ENCODE measurements at places on chromosomes 16 and 17.

DNA sequence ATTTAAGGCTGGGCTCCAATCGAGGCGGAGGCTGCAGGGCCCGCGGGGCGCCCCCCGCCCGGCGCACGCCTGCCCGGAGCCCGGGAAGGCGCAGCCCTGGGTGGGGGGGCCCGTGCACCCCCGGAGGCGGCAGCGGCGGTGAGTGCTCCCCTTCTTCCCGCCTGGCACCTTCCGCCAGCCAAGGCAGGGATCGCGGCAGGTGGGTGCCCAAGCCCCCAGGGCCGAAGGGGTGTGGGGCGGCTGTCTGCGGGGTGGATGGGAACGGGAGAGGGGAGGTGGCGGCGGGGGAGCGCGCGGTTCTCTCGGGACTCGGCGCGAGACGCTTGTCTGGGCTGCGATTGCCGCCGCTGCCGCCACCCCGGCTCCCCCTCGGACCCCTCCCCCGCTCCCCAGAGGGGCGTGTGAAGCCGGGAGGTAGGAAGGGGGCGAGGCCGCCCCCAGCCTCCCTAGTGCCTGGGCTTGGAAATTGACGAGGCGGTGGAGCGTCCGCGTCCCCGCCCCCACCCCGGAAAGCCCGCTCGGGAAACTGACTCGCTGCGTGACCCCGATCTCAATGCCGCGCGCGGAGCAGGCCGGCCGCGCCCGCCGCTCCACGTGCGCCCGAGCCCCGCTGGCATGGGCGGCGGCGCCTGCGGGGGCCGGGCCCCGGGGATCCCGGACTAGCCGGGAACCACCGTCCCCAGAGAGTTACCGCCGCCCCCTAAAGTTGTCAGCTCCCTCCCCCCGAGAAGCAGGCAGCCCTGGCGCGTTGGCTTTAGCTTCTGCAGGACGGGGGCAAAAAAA is 231.5 kb downstream of the MRTFB start:
- DNase-seq = no peak

- DNase-seq = no peak
Measured at GRCh38 chr17:77631307-77631706, 327.2 kb upstream of the TNRC6C start.

DNA sequence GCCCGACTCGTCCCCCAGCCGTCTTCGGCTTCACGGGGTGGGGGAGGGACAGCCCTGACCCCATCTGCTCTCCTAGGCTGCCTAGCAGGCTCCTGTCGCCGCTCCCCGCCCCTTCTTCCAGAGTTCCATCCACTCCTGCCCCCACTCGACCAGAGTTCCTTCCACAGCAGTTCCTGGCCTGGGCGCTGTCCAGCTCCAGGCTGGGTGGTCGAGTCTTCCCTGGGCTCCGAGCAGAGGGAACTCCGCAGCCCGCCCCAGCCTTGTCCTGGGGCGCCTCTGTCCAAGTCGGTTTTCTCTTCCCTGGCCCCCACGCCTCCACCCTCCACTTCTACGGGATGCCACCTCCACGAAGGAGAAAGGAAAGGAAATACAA is 1.4 kb downstream of the PYY start:
- no peak for DNase-seq

DNA sequence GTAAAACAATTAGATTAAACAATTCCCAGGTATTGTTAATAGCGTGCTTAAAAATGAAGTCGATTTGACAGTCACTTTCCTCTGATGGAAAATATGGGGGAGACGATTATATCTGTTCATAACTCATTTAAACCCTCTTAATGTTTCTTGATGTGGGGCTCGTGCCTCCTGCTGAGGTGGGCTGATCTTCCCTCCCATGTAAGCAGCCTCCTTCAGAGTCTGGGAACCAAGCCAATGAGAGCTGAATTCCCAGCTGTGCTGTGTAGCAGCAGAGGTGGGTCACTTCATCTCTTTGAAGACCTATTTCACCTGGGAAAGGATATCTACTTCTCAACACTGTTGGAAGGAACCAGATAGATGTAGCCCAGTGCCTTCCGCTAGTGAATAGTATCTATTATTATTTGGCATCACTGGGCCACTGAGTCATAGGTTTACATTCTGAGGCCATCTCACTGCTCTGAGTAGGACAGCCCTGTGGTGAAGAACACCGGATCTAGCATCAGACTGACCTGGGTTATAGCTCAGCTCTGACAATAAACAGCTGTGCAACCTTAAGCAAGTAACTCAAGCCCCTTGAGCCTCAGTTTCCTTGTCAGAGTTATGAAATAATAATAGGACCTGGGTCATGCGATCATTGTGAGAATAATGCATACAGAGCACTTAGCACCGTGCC is 85.3 kb upstream of the C16orf82 start:
- DNase-seq = no peak

GRCh38 chr17:57874434-57875289 is 24.8 kb upstream of the MRPS23 start:
- peak; percentile 56 for DNase-seq

- DNase-seq = no peak
Measured at GRCh38 chr16:70694868-70695218, 9.0 kb upstream of the MTSS2 start.

GRCh38 chr17:59745040-59745439 is 37.6 kb downstream of the VMP1 start:
- DNase-seq = no peak

DNA sequence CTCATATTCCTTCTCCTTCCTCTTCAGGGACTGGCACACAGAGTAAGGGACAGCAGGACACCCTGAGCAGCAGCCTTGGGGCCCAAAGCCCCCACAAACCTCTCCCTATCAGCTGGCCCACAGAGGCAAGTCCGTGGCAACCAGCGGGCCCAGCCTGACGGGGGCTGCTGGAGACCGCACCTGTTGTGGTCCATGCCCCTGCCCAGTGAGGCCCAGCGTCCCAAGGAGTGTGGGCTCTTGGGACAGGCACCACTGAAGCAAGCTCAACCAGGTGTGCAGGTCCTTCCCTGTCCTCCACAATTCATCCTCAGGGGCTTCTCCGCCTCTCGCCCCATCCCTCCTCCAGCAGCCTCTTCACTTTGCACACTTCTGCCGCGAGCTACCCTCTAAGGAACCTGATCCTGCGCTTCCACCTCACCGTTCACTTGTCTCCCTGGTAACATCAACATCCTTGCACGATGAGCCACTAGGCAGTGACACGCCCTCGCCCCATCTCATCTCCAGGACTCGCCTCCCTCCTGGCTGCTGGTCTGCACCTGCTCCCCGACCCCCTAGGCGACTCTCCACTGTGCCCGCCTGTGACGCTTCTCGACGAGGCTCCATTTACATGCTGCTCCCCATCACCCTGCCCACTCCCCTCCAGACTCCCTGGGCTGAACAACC is 12.7 kb downstream of the MNT start:
- DNase-seq = no peak

- DNase-seq = peak; percentile 69
Measured at GRCh38 chr17:77372444-77373298, 231.9 kb downstream of the SEC14L1 start.

- no peak for DNase-seq
Measured at GRCh38 chr17:76391200-76391715, 6.8 kb downstream of the SPHK1 start.

- DNase-seq = no peak
Measured at GRCh38 chr16:57704905-57705852, 10.6 kb downstream of the DRC7 start.

- no peak for DNase-seq
Measured at GRCh38 chr17:34154961-34155730, 99.9 kb upstream of the CCL2 start.

GRCh38 chr17:48352630-48353029 is 77.4 kb downstream of the SKAP1 start:
- DNase-seq = no peak

GRCh38 chr17:77287432-77288068 is 146.8 kb downstream of the SEC14L1 start:
- DNase-seq = no peak

GRCh38 chr16:23597003-23597756 is 1.1 kb upstream of the NDUFAB1 start:
- DNase-seq = peak; percentile 51

GRCh38 chr16:83969771-83970429 is 1.9 kb downstream of the NECAB2 start:
- no peak for DNase-seq

DNA sequence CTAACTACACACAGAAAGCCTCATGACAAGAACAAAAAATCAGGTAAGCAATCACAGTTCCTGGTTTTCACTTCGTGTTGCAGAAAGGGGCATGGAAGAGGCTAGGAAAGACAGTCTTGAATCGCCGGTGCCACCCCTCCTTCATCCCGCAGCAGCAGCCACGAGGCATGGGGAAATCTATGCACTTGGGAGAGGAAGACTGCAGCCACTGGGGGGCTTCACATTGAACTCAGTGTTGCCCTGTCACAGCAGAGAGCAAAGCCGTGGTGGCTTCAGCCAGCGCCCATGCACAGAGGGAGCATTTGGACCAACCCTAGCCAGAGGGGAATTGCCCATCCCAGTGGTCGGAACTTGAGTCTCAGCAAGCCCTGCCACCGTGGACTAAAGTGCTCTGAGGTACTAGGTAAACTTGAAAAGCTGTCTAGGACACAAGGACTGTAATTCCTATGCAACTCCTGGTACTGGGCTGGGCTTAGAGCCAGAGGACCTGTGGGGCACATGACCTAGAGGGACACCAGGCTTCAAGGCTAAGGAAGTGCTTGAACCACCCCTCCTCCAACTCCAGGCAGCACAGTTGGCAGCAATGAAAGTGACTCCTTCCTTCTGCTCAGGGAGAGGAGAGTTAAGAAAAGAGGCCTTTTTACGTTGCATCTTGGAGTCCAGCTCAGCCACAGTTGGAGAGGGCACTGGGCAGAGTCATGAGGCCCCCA is 35.2 kb upstream of the ATP2C2 start:
- no peak for DNase-seq

DNA sequence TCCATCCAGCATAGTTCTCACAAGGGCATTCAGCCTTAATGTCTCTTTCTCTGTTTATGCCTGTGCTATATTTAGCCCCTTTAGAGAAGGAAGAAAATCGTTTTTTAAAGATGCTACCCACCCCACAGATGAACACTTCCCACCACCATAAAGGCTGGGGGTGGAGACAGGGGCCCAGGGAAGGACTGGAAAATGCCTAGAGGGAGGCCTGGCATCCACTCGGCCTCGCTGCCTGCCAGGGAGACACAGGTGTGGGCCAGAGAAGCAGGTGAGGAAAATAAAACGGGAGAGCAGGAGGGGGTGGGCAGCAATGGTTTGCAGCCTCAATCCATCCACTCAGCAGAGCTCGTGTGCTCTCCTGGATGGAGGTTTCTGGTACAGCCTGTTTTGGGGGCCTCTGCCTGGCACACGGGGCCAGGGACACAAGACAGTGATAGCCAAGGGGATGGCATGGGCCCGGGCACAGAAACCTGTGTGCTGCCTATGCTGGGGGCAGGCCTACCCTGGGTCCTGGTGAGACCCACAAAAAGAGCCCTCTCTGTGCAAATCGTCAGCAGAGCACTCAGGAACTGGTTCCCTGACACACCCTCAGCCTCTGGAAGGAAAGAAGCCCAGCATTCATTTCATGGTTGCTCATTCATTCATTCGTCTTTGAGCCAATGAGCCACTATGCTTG is 121.4 kb downstream of the C16orf78 start:
- no peak for DNase-seq

DNA sequence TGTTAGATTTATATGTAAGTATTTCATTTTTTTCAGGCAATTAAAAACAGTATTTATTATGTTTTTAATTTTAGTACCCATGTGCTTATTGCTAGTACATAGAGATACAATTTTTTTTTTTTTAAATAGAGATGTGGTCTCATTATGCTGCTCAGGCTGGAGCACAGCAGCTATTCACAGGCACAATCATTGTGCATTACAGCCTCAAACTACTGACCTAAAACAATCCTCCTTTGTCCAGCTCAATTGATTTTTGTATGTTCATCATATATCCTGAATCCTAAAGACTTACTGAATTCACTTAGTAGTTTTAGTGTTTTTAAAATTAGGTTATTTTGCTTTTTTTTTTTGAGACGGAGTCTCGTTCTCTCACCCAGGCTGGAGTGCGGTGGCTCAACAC is 26.3 kb downstream of the SPECC1 start:
- DNase-seq = no peak

DNA sequence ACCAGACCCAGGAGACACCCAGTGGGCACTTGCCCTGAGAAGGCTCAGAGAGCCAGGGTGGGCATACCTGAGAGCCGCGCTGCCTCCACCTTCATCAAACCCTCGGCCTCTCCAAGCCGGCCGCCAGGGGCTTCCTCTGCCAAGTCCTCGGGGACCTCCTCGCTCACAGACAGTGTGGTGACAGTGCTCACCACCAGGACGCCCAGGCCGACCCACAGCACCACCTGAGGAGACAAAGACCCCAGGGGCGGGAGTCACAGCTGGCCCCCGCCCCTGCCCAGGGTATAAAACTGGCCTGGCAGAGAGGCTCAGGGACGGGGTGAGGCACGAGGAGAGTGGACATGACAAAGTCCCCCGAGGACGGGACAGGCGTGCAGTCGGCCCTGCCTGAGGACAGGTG is 21.1 kb downstream of the NDUFAF8 start:
- DNase-seq = no peak

- DNase-seq = peak; percentile 1
Measured at GRCh38 chr17:81057079-81057730, 22.3 kb downstream of the BAIAP2 start.

DNA sequence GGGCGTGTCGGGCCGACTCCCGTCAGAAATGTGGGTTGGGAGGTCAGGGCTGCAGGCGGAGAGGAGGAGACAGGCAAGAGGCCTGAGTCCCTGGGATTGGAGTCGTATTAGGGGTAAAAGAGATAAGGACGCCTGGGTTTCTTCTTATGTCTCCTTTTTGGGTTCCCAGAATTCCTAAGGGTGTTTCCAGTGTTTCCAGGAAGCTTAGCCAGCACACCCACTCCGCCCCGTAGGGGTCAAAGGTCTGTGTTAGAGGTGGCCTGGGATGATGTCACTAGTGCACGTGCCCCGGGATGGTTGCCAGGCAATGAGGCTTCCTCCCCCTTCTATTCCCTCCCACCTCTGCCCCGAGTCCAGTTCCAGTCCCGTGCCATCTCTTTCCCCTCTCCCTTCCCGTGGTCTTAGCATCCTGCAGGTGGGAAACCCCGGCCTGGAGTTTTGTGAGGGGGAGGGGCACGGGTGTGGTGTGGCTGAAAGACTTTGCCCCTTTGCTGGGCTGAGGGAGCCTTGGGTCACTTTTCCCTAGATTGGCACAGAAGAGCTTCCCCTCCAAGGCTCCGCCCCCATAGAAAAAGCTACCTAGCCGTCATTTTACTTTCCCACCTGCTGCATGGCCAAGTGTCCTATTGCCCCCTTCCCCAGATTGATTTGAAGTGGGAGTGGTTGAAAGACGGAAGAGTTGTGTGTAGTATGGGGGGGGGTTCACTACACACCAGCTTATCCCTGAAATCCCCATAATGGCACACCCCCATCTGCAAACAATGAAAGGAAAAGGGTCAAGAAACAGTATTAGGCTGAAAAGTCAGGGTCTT is 2.8 kb downstream of the KDM6B start:
- DNase-seq = peak; percentile 95

GRCh38 chr17:67461228-67461780 is 84.2 kb downstream of the PITPNC1 start:
- no peak for DNase-seq

Data from MV-4-11 (cell line).